ENCODE measurements at places on chromosomes 12 and 14.

DNA sequence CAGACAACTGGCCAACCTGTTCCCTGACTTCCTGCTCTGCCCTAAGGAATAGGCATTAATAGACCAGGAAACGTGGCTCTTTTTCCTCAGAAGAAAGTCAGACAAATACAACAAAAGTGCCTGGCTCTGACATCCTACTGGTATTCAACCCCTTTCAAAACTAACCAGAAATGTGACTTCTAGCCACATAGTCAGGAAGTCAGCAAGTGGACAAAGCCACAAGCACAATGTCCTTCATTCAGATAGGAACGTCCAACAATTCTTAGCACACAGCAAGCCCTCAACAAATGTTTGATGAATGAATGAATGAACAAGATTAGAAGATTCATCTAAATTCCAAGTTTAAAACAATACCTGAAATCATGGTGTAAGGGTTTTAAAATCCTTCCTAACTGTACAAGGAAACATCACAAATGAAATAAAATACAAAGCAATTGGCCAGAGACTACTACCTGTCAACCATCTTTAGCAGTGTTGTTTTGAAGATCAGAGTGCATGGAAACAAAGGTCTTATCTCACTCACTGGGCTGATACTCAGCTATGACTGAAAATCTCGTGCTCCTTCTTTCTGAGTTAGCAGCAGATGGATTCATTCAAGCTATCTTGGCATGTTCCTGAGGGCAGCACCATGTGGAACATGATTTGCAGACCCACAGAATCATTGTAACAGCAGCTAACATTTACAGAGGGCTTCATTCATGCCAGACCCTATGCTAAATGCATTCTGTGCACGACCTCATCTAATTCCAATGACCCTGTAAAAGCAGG lies 16.5 kb downstream of the APPL2 start:
- no peak for DNase-seq

DNA sequence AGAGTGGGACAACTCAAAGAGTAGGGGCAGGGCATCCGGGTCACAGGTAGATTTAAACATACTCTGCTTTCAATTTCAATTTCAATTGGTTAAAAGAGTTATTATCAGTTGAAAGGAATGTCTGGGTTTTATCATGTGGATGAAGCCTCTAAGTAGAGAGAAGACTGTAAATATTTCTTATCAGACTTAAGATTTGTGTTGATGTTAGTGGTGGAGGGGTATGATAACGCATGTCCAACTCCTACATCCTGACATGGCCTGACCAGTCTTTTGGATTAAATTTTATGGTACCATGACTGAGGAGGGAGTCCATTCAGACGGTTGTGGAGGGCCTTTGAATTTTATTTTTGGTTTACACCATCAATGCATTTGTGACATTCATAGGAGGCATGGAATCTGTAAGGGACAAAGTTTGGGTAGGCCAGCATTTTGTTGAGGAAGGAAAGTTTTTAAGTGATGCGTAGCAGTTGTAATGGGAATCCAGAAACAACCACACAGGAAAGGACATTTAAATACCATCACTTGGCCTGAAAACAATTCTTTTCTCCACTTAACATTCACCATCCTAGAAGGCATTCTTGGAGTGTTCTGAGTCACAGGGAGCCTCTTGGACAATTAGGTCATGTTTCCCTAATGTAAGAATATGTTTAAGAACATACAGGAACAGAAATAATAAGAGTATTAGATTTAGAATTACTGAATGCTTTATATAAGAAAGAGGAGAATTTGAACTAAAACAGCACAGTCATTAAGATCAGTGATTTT lies 371.9 kb downstream of the ATP23 start:
- no peak for DNase-seq

GRCh38 chr12:59595565-59595882 lies 305 bp upstream of the SLC16A7 start:
- DNase-seq = no peak

- DNase-seq = no peak
Observed at GRCh38 chr12:8446642-8447547, 8.9 kb upstream of the CLEC6A start.

DNA sequence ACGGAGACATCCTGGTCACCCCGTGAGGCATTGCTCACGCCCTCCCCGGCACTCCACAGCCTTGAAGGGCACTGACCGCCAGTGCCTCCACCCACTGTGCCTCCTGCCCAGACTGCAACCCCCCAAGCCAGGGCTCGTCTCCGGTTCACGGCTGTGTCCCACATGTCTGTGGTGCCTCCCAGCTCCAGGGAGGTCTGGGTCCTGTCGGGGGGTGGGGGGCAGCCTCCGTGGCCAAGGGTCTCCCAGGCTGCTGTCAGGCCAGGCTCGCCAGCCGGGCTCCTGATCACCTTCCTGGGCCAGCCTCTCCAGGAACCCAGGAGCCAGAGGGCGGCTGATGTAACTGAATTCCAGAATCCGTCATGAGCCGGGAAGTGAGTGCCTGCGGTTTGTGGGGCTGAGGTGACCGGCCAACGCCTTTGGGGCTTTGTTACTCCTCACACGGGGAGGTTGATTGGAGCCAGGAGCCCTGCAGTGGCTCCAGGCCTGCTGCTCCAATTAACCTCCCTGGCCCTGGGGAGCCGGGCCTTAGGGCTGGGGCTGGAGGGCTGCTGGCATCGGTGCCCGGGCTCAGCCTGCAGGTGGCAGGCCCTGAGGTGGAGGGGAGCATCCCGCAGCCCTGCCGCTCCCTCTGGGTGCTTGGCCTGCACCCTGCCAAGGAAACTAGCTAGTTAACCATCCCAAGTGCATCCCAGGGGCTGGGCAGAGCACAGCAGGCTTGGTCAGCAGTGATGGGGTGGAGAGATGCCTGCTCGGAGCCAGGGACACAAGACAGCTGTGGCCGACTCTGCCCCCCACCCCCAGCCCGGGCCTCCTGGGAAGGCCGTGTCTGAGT lies 36.4 kb upstream of the FBRSL1 start:
- DNase-seq = no peak

DNA sequence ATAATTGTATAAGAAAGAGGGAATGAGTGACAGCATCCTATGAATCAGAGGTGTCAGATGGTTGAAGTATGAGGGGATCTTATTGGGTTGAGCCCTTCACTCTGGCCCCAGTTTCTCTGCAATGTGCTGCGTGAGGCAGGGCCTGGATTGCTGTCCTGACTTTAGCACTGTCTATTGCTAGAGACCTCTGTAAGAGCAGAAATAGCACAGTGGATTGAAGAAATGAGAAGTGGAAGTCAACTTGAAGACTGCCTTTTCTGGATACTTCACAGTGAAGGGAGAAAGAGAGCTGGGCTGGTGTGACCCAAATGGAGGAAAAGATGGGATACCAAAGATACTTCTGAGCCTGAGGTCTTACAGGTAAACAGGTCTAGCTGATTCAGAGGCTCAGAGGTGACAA lies 5.8 kb downstream of the ASCL4 start:
- DNase-seq = no peak

GRCh38 chr12:109301643-109302168 lies 7.4 kb downstream of the FOXN4 start:
- no peak for DNase-seq

GRCh38 chr12:29147731-29148595 lies 1.1 kb upstream of the FAR2 start:
- no peak for DNase-seq

DNA sequence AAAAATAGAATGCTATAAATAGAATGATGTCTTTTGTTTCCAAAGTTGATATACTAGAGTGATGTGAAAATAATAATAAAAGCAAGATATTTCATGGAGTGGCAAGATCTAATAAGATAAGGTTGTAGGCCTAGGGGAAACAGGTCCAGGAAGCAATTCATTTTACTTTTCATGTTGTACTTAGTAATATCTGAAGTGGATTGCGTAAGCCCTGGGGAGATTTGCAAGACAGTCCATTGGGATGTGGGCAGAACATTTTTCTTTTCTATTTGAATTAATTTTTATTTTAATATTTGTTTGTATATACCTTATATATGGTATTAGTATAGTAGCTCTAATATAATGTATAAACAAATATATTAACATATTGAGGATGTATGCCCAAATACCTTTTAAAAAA lies 7.5 kb downstream of the NUBPL start:
- DNase-seq = no peak

GRCh38 chr12:96698521-96698920 lies 208.5 kb upstream of the NEDD1 start:
- DNase-seq = no peak

DNA sequence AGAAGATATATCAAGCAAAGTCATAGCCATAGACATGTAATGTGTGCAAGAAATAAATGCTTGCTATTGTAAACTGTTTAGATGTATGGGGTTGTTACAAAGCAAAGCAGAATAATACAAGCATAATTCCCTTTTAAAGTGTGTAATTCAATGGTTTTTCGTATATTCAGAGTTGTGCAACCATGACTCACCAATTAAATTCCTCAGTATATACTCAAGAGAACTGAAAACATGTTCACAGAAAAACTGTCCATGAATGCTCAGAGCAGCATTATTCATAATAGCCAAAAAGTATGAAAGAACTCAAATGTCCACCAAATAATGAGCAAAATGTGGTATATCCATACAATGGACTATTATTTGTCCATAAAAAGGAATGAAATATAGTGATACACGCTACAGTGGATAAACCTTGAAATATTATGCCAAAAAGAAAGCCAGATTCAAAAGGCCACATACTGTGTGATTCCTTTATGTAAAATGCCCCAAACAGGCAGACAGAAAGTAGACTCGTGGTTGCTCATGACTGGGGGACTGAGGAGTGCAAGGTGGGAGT lies 9.3 kb downstream of the GXYLT1 start:
- DNase-seq = no peak

- no peak for DNase-seq
Observed at GRCh38 chr14:60640859-60641741, 8.2 kb downstream of the SIX1 start.

GRCh38 chr12:50506753-50507473 lies 2.1 kb downstream of the DIP2B start:
- no peak for DNase-seq

- no peak for DNase-seq
Observed at GRCh38 chr12:46506198-46506597, 133.6 kb upstream of the SLC38A2 start.

DNA sequence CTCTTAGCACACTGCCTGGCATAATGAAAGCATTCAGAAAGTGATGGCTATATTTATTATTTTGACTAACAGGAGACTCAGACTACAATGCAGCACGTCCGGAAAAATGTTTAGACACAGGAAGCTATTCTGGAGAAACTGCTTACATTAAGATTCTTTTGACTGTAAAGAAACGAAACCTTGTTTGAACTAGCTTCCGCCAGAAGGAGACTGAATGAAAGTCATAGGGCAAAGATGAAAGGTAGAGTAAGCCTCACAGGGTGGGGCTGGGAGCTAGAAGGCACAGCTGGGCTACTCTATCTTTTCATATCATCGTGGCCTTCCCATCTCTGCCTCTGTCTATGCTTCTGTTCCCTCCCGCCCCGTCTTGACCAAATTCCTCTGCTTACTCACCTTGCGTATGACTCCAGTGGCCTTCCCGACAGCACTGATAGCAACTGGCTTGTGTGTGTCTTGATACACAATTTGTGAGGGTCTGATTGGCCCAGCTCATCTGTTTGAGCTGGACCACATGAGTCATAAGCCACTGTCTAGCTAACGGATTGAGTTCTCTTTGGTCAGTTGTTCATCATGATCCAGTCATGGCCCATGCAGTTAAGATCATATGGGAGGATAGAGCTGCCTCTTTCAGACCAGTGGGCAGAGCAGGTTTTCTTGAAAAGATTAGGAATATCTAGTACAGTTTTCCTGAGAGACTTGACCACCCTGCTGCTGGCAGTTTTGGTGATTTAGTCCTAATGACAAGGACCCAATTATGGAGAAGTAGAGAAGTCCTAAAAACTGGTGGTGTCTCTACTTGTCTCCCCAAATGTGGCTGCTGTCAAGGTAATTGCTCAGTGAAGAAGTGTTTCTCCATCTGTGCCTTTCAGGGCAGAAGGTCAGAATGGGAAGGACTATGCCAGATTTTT lies 151.5 kb upstream of the SLC38A2 start:
- no peak for DNase-seq

DNA sequence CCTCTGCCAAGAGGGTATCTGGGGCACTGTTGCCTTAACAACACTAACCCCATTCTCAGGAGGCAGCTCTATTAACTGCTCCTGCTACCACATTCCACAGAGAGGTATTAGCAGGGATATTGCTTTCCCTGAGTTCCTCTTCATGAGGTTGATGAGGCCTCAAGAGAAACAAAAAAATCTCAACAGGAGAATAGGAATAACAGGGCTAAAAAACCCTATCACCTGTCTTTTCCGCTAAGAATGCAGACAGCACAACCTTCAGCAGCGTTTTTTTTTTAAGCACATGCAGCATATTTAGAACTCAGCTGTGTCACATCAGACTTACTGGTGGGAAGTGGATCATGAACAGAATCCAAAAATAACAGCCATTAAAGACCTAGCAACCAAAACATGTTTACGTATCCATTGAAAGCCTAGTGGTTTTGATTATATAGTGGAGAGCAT lies 29.2 kb downstream of the ATF7 start:
- no peak for DNase-seq

- no peak for DNase-seq
Observed at GRCh38 chr12:112466011-112466422, 47.3 kb downstream of the PTPN11 start.

- DNase-seq = no peak
Observed at GRCh38 chr14:55772486-55772885, 192.5 kb downstream of the KTN1 start.

DNA sequence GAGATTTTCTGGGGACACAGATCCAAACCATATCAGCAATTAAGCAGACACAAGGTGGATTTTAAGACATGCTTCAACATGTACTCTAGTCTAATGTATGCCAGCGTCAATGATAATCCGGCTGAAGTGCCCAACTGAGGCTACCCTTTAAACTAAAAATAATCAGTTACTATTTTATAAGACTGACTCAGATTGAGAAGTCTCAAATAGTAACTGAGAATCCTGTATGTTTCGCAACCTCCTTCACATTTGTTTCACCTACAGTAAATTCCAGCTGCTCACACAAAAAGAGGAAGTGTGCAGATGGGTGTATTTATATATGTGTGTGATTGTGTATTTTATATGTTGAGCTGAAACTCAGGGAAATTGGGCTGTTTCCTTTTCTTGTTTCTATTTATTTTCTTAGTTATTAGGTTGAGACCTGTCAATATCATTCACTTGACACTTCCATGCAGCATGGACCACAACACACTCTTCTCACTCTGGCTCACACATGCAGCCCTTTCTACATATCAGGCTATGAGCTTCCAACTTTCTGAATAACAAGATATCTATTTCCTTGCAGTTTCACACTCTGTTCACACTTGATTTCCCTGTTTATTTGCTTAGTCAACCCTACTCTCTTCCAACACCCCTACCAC lies 1224.9 kb upstream of the TMEM132C start:
- DNase-seq = no peak

DNA sequence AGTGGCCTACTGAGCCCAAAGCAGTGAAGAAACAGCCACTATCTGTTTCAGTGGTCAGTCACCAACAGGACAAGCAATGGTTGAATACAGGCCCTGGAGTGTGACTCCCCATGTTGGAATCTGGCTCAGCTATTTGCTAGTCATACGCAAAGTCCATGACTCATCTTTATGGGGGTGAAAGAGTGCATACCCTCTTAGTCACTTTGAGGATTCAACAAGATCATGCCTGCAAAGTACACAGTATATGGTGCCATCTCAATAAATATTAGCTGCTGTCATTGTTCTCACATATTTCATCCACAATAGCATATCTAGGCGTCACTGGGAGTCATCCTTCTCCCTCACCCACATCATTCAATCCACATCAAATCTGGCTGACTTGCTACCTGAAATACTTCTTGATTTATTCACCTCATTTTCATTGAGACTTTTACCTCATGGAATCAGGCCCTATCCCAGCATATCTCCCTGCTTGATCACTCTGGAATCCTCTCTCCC lies 26.4 kb upstream of the STAB2 start:
- no peak for DNase-seq

- no peak for DNase-seq
Observed at GRCh38 chr14:90788031-90788430, 28.2 kb downstream of the TTC7B start.

Measured in cerebellar nuclear complex (tissue), 1 donor.